Trophoblast cell (in vitro differentiated cells and primary cell): ENCODE measurements at places on chromosomes 2 and 18.

DNA sequence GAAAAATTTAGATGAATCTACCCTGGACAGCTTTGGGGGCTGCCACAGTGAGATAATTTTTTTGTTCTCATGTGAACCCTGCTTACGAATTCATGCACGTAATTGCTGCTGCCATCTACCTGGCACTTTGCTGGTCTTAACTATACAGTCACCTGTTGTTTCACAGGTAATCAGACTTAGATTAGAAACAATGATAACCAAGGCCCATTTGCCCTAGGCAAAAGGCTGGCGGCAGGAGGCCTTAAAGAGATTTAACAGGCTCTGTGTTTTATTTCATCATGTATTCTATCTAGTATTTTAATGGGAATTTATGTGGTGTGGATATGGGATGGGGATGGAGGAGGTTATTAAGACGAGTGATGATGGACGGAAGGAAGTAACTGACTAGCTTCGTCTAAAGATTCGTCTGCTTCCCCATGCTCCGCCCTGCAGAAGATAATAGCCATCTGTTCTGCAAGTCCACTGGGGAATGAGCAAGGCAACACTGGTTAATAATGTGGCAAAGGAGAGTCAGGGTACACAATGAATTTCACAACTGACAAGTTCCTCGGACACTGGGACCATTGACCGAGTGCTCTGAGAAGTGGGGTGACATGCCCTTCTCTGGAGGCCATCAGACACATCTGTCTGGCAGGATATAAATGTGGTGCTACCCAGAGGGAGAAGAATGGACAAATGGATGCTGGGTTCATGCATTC is 291.8 kb upstream of the TNP1 start:
- DNase-seq = peak; percentile 73

DNA sequence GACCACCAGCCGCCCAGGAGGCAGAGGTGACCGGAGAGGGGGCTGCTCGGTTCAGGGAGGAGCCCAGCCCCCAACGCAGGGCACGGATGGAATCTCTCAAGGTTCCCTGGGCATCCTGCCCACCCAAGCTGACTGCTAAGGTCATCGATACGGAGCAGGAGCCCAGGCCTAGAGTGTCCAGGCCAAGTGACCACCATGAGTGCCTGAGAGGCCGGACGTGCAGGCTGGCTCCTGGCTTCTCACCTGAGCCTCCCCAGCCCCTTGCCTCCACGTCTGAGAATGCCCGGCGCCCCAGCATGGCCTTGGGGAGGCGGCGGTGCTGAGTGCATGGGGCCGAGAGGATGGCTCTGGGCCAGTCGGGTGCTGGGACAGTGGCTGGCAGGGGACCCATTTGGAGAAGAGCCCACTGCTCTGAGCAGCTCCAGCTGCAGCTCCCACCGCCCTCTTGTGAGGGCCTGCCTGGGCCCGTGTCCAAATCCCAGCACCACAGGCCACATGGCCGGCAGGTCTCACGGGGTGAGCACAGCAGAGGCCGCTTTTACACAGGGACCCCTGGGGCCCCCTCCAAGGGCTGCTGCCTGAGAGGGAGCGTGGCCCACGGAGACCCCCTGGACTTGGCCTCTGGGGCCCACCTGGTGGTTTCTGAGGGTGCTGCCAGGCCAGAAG is 102.8 kb upstream of the CTDP1 start:
- DNase-seq = no peak

DNA sequence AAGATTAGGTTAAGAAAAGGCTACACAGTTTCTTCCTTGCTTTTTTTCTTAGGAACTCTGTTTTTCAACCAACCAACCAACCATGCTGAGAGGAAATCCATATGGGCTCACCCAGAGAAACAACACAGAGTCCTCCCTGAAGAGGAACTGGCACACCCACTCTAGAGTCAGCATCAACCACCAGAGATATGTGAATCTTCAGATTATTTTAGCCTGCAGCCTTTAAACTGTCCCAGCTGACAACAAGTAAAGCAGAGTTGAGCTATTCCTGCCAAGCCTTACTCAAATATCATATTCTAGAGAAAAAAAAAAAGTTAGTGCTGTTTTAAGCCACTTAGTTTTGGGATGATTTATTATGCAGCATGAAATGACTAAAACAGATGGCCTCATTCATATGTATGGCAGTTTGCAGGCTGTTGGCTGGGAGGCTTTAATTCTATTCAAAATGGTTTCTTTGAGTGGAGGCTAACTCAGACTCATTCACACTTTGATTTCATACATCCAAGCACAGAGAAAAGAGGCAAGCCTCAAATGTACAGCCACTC is 1637.7 kb upstream of the LRRTM1 start:
- DNase-seq = no peak

GRCh38 chr2:217934321-217935131 is 68.3 kb downstream of the TNS1 start:
- peak; percentile 25 for DNase-seq

DNA sequence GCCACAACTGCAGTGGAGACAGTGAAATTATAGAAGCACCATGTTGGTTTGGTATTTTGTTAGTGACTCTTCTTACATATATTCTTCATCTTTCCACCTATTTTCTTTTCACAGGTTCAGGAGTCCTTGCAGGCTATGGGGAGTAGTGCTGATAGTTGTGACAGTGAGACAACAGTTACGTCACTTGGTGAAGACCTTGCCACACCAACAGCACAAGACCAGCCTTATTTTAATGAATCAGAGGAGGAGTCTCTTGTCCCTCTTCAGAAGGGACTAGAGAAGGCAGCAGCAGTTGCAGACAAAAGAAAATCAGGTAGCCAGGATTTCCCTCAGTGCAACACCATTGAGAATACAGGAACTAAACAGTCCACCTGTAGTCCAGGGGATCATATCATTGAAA is 23.6 kb downstream of the ITPRID2 start:
- DNase-seq = no peak

- no peak for DNase-seq
Measured at GRCh38 chr18:59352250-59352855, 6.7 kb downstream of the LMAN1 start.

GRCh38 chr2:21003572-21004180 is 40.2 kb downstream of the APOB start:
- no peak for DNase-seq

DNA sequence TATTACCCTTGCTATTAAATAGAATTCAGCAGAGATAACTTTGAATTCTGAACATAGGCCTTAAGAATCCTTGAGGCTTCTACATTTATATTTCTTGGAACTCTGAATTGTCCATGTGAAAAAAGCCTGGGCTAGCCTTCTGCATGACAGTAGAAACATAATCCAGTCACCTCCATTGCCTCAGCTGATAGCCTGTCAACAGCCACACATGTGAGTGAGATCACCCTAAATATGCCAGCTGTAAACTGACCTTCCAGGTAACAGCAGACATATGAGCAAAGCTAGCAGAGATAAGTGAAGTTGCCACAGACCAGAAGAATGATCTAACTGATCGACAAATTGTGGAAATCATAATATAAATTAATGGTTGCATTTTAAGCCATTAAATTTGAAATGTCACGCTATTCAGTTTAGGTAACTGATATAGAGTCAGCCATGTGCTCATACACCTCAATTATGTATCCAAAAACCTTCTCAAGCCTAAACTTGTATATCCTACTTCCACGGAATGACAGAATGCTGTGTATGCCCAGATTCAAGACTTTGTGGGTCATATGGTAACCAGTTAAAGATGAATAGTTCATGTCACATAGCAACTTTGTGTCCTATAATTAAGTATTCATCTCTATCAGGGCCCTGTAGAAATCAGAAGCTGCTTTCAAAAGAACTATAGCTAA is 48.1 kb upstream of the SETBP1 start:
- no peak for DNase-seq

GRCh38 chr18:76384861-76385680 is 110.0 kb downstream of the ZNF516 start:
- no peak for DNase-seq

DNA sequence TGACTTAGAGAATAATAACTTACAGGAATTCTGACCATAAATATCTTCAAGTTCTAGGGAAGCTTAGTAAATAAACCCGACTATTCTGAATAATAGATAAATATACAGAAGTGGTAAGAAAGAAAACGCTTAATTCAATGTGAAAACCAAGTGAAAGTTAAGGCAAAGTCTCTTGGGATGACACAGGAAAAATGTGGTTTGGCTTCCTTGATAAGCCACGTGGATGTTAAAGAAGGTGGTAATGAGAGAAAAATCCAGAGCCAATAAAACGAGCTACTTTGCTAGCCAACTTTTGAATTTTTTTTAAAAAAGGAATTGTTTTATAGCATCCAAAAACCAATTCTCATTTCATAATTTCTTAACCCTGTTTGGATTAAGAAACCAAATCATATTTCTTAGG is 166.2 kb upstream of the VRK2 start:
- DNase-seq = no peak

DNA sequence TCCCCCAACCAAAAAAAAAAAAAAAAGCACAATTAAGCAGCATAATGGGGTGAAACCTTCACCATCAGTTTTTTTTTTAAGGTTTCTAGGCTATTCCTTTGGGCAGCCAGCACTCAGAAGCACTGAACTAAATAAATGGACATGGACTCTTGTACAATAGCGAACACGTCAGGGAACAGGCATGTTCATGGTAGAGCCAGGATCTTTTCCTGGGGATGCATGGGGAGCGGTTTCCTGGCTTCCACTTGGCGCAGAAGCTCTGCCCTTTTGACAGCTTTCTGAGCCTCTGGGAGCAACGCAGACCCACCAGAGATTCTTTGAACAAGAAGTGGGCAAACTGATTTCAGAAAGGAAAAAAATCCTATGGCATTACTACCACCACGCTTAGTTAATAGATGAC is 35.0 kb downstream of the ALPK2 start:
- DNase-seq = no peak

DNA sequence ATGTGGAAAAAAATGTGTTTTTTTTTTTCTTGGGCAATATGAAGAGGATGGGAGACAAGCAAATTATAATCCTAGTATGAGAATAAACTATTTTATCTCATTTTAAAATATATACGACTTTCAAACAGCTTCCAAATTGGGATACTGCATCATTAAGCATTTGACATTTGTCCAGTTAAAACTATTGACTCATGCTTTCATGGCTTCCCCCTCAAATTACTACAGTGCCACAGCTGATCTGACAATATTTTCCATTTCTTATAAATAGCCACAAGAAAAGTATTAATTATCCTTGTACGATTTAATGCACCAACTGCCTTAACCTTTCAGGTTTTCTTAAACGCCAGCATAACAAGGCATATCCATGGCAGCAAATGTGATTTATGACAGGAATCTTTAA is 1134.8 kb upstream of the ZEB2 start:
- no peak for DNase-seq

- DNase-seq = peak; percentile 89
Measured at GRCh38 chr2:181036848-181037603, 56.6 kb downstream of the UBE2E3 start.

- peak; percentile 6 for DNase-seq
Measured at GRCh38 chr2:7242189-7242867, 325.1 kb downstream of the RNF144A start.

GRCh38 chr2:176830362-176830761 is 382.2 kb upstream of the HNRNPA3 start:
- no peak for DNase-seq

GRCh38 chr2:154551649-154552048 is 146.8 kb upstream of the KCNJ3 start:
- no peak for DNase-seq

DNA sequence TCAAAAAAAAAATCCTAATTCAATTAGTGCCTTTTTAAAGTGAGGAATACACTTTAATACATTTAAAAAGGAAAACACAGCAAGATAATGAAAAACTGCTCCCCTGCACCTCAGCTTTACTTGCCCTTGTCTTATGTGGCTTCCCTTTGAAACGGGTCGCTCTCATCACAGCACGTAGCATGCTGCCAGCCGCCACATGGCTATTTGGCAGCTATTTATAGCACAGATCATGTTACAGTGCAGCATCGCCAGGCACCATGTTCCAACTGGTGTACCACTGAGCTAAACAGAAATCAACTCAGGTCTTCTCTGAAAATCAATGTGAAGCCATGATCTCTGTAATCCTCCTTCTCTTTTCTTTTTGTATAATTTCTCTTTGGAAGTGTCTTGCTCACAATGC is 65.1 kb downstream of the TMEM182 start:
- DNase-seq = no peak

DNA sequence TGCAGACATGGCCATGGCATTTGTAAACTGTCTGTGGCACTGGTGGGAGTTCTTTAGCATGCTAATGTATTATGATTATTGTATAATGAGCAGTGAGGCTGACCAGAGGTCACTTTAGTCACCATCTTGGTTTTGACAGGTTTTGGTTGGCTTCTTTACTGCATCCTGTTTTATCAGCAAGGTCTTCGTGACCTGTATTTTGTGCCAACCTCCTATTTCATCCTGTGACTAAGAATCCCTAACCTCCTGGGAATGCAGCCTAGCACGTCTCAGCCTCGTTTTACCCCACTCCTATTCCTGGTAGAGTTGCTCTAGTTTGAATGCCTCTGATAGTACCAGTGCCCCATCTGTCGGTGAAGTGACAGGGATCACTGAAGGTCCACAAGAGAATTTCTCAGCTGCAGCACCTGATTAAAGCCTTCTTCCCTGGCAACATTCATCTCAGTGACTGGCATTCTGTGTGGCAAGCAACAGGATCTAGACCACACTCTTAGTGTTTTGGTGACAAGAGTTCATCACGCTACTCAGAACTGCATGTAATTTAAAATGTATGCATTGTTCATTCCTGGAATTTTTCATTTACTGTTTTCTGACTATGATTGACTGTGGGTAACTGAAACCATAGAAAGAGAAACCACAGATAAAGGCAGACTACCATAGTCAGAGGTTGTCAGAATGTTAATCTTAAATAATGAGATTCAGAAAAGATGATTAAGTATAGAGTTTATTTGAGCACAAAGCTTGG is 43.0 kb upstream of the GPR39 start:
- no peak for DNase-seq

- no peak for DNase-seq
Measured at GRCh38 chr2:222055328-222055727, 243.5 kb downstream of the PAX3 start.

- no peak for DNase-seq
Measured at GRCh38 chr2:68230241-68231060, 21.9 kb downstream of the PPP3R1 start.

DNA sequence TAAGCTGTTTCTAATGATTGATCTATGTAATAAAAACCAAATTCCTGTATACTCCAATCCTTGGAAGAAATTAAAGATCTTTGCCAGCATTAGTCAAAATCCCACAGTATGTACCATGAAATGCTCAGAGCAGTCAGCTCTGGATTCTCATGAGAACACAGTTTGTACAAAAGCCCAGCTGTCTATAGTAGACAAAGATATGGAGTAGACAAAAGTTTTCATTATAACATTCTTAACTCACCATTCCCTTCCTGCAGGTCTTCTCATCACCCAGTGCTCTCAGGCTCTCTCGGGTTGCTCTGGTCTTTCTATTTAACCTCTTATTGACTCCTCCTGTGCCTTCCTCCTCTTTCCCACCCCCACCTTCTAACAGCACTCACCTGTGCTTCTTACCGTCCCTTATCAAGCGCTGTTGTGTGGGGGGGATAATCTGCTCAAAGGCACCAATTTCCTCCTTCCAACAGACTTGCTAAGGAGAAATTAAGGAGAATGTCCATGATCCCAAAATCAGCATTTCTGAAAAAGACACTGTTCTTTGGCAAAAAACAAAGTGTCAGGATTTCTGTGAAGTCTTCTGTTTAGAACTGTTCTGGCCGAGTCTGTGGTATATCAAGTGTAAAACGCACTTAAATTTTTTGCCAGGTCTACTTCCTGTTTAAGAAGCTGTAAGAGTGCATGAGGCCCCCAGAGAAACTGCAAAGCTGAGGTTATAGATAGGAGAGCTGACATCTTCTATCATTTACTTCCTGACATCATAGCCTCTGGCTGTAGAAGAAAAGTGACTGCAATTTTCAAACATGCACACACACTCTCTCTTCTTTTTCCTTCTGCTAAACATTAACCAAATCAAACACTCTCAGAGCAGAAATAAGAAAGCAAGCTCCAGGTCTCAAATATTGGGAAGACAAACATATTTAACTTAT is 144.1 kb downstream of the EVA1A start:
- no peak for DNase-seq
